ENCODE measurements at places on chromosomes 5 and 9.

DNA sequence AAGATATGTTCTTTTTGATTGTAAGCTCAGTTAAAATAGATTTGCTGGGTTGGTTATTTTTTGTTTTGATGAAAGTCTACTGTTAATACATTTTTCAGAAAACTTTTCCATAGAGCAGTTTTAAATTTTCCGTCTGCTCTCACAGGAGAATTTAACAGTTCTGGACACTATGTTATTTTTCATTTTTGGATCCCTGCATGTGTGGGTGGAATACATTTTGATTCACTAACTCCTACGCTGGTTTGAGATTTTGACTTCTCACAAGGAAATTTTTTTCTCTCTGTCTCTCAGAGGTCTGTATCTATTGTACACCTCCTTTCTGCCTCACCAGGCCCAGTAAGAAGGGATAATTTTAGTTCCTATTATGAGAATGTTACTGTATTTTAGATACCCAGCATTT, 502.4 kb downstream of the CDH10 start:
- DNase-seq: no peak

DNA sequence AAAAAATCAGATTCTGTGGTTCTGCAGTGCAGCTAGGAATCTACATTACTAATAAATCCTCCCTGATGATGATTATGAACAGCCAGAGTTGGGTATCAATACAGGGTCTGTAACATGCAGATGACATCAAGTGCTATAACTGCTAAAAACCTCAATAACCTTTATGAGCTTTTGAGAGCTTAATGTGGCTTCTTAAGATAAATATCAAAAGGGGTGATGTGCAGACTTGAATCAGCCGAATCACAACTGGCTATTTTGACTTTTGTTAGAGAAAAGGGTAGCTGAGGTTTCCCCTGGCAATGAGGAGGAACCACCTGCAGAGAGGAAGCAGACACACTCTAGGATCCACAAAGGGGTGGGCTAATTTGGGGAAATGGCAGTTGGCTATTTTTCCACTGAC, 30.2 kb downstream of the CAPSL start:
- DNase-seq: no peak

DNA sequence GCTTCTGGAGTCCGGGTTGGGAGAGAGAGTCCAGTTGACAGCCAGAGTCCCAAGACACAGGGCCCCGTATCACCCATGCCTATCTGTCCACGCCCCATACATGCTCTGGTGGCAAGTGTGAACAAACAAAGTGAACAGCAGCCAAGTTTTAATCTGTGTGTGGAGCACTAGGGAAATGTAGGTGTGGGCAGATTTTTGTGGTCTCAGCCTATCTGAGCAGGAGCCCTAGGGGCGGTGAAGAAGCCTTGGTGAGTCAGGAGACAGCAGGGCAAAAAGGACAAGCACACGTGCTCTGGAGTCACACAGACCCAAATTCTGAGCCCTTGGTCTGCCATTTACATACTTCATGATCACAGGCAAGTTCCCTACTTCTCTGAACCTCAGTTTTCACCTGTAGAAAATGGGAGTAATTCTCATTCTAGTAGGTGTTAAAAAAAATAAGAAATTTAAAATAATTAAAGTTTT, 23.2 kb downstream of the EGR1 start:
- DNase-seq: no peak

DNA sequence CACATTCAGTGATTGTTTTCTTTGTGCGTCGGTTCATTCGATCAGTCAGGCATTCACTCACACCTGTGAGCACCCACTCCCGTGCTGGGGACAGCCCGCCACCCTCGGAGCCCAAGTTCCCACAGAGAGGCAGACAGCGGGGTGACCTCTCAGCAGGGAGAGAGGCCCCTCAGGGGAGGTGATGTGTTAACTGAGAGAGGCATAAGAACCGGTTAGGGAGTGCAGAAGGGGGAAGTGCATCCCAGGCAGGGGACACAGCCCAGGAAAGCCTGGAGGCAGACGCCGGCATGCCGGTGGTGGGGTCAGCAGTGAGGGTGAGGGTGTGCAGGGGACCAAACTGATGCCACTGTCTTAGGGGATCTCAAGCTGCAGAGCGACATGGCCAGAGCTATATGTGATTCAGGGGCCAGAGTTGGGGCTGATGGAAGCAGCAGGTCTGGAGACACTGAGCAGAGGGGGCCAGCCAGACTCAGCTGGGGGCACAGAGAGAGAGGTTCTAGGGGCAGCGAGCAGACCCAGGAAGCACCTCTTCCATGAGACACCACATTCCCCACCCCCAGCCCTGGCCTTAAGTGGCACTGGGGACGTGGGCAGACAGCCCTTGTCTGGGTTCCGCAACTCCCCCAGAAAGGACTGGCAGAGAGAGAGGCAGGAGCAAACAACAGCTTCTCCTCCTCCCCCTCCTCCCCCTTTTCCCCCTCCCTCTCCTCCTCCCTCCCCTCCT, 35.9 kb downstream of the HK3 start:
- DNase-seq: no peak

GRCh38 chr9:92978345-92978875, 31.1 kb downstream of the FGD3 start:
- no peak for DNase-seq
